ENCODE measurements at places on chromosomes 3 and 15. TPM values are rescaled to one million over a fixed set of nuclear protein-coding genes. Genes with fewer than 3 reads are reported as not detected.

The ARF4 gene
- 210 TPM for polyA plus RNA-seq

The TMEM45A gene
- polyA plus RNA-seq = 19.5 TPM

The PARP15 gene
- 0.27 TPM for polyA plus RNA-seq

The MYZAP gene
- polyA plus RNA-seq = 6.8 TPM

DNA sequence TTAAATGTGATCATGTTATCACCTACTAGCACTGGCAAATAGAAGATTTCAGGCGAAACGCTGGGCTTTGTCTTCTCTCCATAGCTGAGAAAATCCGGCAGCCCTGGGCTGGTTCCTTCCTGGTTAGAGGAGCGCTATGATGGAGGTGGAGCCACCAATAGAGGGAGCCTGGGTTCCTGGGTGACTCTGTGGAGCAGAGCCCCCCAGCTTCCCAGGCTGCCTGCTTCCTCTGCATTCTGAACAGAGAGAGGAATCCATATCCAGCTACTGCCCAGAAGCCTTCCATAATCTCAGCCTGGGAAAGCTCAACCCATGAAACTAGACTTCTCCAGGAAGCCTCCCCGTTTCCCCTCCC, 32.6 kb upstream of the IQSEC1 start:
- DNase-seq = no peak

GRCh38 chr15:35748105-35748504, 202.1 kb upstream of the DPH6 start:
- no peak for DNase-seq

- no peak for DNase-seq
Observed at GRCh38 chr3:16913264-16913580, 28.5 kb downstream of the PLCL2 start.

GRCh38 chr3:67382536-67382935, 271.9 kb downstream of the SUCLG2 start:
- no peak for DNase-seq

GRCh38 chr3:144957398-144958101, 985.9 kb downstream of the DIPK2A start:
- no peak for DNase-seq

DNA sequence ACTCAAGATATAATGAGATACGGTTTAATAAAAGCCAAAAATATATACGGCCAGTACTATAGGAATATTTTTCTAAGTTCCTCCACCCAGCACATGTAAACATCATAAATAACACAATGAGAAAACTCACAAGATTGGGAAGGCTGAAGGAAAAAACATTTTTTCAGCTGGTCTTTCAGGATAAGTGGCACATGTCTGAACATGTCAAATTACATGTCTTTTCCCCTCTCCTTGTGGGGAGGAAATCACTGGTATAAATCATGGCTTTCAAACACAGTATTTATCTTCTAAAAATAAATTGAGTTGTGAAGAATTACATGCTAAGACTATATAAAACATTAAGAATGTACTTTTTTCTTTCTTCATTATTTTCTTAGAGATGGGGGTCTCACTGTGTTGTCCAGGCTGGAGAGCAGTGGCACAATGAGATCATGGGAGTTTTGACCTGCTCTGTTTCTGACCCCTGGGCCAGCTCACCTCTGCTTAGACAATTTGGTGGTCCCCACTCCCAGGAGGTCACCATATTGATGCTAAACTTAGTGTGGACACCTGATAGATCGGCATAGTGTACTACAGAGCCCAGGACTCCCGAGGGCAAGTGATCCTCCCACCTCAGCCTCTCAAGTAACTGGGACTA, 32.8 kb downstream of the ETV5 start:
- DNase-seq = no peak

GRCh38 chr3:77319711-77320110, 279.8 kb downstream of the ROBO2 start:
- DNase-seq = no peak

GRCh38 chr15:82790321-82790720, 15.5 kb downstream of the FSD2 start:
- no peak for DNase-seq

DNA sequence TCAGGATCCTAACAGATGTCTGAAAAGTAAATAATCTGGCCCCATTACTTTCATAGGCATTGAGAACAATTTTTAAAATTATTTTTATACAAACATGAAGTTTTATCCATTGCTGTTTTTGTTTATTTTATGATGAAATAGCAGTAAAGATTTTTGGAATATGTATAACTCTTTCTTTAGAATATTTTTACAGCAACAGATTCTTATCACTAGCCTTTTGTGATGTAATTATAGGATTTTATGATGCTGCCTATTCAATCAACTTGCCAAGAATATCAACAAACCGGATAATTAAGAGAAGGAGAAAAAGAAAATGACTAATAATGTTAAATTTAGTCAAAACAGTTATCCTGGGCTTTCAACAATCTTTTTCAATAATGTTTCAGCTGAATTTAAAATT, 386.3 kb downstream of the ZIC1 start:
- DNase-seq = no peak

DNA sequence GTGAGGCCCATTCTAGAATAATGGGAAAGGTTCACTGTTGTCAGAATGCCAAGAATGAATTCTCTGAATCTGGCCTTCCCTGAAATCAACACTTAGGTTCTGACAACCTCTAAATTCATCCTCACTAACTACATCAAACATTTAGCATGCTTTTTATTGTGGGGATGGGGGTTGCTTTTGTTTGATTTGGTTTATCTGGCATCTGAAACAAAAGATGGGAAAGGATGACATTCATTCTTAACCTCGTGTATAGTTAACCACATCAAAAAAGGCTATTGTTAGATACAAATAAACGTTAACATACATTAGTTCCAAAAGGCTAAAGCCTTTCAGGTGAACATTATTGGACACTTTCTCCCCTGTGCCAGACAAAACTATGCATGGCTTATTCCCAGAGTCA, 357.3 kb downstream of the FHIT start:
- no peak for DNase-seq

GRCh38 chr3:159634483-159634882, 354.2 kb upstream of the IL12A start:
- DNase-seq = no peak

- no peak for DNase-seq
Observed at GRCh38 chr15:31782951-31783350, 247.4 kb upstream of the CHRNA7 start.

DNA sequence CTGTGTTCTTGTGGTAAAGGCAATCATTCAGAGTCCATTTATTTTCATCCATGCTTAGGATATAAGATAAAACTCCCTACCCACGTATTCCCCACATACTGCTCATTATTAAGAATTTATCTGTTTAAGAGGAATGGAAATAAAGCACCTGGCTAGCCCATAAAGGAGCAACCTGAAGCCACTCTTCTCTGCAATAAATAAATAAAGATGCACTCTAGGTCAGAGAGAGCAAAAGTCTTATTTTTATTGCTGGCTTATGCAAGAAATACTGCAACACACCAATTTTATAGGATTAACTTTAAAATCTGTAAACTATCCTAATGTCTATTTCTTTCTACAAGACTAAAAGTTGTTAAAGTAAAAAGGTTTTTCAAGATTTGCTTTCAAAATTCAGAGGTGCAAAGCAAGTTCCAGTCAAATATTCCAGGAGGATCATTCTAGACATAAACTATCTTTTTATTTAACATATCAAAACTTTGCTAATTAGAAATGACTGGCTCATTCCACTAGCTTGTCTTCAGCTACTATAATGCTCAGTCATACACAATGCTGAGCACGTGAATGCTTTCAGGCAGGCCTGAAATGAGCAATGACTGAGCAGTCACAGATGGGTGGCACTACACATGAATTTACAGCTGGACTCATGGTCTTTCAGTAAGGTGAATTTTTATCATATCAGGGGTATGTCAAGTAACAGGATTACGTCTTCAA, 7.1 kb downstream of the TJP1 start:
- no peak for DNase-seq

- no peak for DNase-seq
Observed at GRCh38 chr3:134613006-134613520, 37.8 kb downstream of the KY start.

DNA sequence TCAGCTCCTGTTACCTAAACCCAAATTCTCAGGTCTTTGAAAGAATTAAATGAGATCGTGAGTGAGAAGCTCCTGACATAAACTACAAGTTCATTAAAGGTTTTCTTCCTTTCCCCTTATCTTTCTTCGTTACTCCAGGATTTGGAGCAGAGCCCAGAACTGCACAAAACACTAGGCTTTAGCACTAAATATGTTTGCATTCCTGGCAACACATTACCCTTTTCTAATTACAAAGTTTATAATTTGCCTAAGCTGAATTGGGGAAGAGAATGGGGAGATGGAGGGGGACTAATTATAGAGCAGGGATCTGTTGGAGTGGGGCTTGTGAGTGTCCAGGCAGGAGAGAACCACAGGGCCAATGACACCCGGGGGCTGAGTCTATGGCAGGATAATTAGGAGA, 109.7 kb downstream of the SV2B start:
- DNase-seq = no peak

All from renal pelvis (tissue), 12 donors.